ENCODE measurements at places on chromosomes 4 and X. TPM values are rescaled to one million over a fixed set of nuclear protein-coding genes. Genes with fewer than 3 reads are reported as not detected.
A peak's percentile ranks its signal among the peaks of the same experiment; 100 is the strongest.

- no peaks in the 10 kb centered on the region for H3K4me1 ChIP-seq
- no peak for DNase-seq
- no peaks in the 10 kb centered on the region for H3K27me3 ChIP-seq
- no peaks in the 10 kb centered on the region for H3K36me3 ChIP-seq
- no peak overlapping the region for H3K4me3 ChIP-seq
Observed at GRCh38 chrX:106949366-106949765, 29.2 kb downstream of the CLDN2 start.

Gene EDNRA
- 64.8 TPM for total RNA-seq

- H3K27me3 ChIP-seq, result peaks cover 6% of the 10 kb centered on the region
- H3K36me3 ChIP-seq, result no peaks in the 10 kb centered on the region
- H3K27ac ChIP-seq, result peak overlapping the region; percentile 58
- DNase-seq, result no peak
- no peaks in the 10 kb centered on the region for H3K4me1 ChIP-seq
Observed at GRCh38 chrX:105608745-105609144, 213.6 kb upstream of the NRK start.

- no peaks in the 10 kb centered on the region for H3K4me1 ChIP-seq
- no peak overlapping the region for H3K4me3 ChIP-seq
- no peaks in the 10 kb centered on the region for H3K27me3 ChIP-seq
- no peaks in the 10 kb centered on the region for H3K36me3 ChIP-seq
- no peak for DNase-seq
Observed at GRCh38 chr4:181319629-181320028, 923.6 kb upstream of the TENM3 start.

Gene RAB9A
- total RNA-seq, result 26.1 TPM

Gene DUSP21
- not detected for total RNA-seq

DNA sequence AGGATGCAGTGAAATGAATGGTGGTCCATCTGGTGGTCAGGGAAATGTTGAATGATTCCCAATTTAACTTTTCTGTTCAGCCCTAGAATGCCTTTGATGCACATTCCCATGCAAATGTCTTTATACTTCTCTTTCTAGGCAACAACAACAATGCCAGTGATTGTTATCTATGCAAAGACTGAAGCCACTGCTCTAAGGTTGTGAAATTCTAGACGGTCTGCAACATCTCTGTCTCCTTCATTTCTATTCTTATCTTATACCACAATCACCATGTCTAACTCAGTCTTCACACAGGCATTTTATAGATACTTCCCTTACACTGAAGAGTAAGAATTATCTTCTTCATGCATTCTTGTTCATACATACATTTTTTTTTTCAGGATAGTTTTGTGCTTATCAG is 84.5 kb downstream of the HPGD start:
- H3K4me3 ChIP-seq, result no peak overlapping the region
- no peaks in the 10 kb centered on the region for H3K4me1 ChIP-seq
- no peaks in the 10 kb centered on the region for H3K27me3 ChIP-seq
- no peak overlapping the region for H3K27ac ChIP-seq
- no peaks in the 10 kb centered on the region for H3K36me3 ChIP-seq

Gene POU4F2
- not detected for total RNA-seq

GRCh38 chr4:98491899-98492559 is 166.4 kb downstream of the TSPAN5 start:
- no peak for DNase-seq
- no peaks in the 10 kb centered on the region for H3K27me3 ChIP-seq
- H3K4me3 ChIP-seq, result no peak overlapping the region
- no peak overlapping the region for H3K27ac ChIP-seq
- no peaks in the 10 kb centered on the region for H3K36me3 ChIP-seq
- no peaks in the 10 kb centered on the region for H3K4me1 ChIP-seq

DNA sequence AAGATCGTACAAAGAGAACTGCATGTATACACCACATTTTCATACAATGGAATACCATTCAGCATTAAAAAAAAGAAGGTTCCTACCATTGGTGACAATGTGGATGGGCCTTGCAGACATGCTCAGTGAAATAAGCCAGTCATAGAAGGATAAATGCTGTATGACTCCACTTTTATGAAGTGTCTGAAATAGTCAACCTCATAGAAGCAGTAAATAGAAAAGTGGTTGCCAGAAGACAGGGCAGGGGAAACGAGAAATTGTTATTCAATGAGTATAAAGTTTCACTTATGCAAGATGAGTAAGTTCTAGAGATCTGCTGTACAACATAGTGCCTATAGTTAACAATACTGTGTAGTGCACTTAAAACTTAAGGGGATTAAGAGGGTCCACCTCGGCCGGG is 257.5 kb upstream of the FTHL17 start:
- H3K27ac ChIP-seq, result no peak overlapping the region
- DNase-seq, result no peak
- H3K4me3 ChIP-seq, result no peak overlapping the region
- peaks cover 5% of the 10 kb centered on the region for H3K4me1 ChIP-seq
- no peaks in the 10 kb centered on the region for H3K27me3 ChIP-seq

- H3K4me3 ChIP-seq, result no peak overlapping the region
- H3K4me1 ChIP-seq, result no peaks in the 10 kb centered on the region
- no peaks in the 10 kb centered on the region for H3K27me3 ChIP-seq
- no peak overlapping the region for H3K27ac ChIP-seq
Observed at GRCh38 chr4:81923140-81923539, 450.7 kb downstream of the HNRNPD start.

All from right atrium auricular region (tissue), 2 donors.